ENCODE measurements at places on chromosomes 12 and 14.

DNA sequence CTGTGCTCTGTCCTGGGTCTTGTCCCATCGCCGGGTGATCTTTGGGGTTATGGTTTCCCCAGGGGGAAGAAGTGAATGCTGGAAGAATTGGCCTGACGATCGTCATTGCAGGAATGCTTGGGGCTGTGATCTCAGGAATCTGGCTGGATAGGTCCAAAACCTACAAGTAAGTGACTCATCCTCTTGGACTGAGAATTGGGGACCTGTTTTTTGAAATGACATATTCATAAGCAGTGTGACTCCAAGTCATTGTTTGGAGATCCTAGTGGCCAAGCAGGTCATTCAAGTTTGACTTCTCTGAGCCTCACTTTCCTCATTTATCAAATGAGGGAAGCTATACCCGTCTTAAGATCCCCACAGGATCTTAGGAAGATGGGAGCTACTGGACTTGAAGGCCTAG is 25.8 kb downstream of the ERG28 start:
- H3K27me3 ChIP-seq: no peaks in the 10 kb centered on the region
- H3K36me3 ChIP-seq: no peaks in the 10 kb centered on the region
- no peak overlapping the region for H3K4me3 ChIP-seq

DNA sequence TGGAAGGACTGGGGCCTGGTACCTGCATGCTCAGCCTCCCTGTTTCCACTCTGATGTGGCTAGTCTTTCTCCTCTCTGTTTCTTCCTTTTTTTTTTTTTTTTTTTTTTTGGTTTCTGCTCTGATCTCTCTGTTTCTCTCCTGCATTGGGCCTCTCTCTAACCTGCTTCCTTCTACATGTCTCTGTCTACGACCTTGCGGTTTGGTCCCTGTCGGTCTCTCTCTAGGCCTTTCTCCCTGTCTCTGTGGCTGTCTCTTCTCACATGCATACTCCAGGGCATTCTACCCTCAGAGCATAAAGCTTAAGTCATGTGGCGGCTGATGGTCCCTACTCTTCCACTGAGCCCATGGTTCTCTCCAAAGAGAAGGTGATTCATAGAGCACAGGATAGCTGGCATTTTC is 1096.6 kb downstream of the BCL11B start:
- no peak for DNase-seq
- H3K27me3 ChIP-seq: no peaks in the 10 kb centered on the region
- no peak overlapping the region for H3K27ac ChIP-seq

DNA sequence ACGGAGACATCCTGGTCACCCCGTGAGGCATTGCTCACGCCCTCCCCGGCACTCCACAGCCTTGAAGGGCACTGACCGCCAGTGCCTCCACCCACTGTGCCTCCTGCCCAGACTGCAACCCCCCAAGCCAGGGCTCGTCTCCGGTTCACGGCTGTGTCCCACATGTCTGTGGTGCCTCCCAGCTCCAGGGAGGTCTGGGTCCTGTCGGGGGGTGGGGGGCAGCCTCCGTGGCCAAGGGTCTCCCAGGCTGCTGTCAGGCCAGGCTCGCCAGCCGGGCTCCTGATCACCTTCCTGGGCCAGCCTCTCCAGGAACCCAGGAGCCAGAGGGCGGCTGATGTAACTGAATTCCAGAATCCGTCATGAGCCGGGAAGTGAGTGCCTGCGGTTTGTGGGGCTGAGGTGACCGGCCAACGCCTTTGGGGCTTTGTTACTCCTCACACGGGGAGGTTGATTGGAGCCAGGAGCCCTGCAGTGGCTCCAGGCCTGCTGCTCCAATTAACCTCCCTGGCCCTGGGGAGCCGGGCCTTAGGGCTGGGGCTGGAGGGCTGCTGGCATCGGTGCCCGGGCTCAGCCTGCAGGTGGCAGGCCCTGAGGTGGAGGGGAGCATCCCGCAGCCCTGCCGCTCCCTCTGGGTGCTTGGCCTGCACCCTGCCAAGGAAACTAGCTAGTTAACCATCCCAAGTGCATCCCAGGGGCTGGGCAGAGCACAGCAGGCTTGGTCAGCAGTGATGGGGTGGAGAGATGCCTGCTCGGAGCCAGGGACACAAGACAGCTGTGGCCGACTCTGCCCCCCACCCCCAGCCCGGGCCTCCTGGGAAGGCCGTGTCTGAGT is 36.4 kb upstream of the FBRSL1 start:
- H3K27ac ChIP-seq: no peak overlapping the region
- H3K4me3 ChIP-seq: no peak overlapping the region
- peaks cover 9% of the 10 kb centered on the region for H3K27me3 ChIP-seq
- H3K36me3 ChIP-seq: no peaks in the 10 kb centered on the region
- no peaks in the 10 kb centered on the region for H3K4me1 ChIP-seq

DNA sequence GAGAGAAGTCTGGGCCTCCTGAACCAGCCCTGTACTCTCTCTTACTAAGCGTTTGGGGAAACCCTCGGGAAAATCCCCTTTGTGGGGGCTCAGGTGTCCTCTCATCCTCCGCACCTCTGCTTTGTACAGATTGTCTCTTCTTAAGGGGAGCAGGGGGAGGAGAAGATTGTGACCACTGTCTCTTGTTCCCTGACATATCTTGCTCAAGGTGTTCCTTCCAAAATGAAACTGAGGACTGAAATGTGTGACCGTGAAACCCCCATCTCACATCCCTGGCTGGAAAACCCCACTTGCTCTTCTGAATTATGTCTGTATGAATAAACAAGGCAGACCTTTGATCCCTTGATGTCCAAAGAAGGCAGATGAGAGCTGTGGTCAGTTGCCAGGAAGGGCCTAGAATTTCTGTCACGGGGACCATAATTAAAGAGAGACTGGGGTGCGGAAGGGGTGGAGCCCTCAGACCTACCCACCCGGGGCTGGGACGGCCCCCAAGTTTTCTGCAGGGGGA is 369.8 kb downstream of the AACS start:
- no peak overlapping the region for H3K4me3 ChIP-seq
- DNase-seq: no peak
- no peak overlapping the region for H3K27ac ChIP-seq
- no peaks in the 10 kb centered on the region for H3K27me3 ChIP-seq
- no peaks in the 10 kb centered on the region for H3K4me1 ChIP-seq

- no peak overlapping the region for H3K4me3 ChIP-seq
- no peaks in the 10 kb centered on the region for H3K27me3 ChIP-seq
- H3K27ac ChIP-seq: no peak overlapping the region
- no peaks in the 10 kb centered on the region for H3K36me3 ChIP-seq
- no peak for DNase-seq
Observed at GRCh38 chr12:15544589-15544988, 222.3 kb downstream of the PTPRO start.

DNA sequence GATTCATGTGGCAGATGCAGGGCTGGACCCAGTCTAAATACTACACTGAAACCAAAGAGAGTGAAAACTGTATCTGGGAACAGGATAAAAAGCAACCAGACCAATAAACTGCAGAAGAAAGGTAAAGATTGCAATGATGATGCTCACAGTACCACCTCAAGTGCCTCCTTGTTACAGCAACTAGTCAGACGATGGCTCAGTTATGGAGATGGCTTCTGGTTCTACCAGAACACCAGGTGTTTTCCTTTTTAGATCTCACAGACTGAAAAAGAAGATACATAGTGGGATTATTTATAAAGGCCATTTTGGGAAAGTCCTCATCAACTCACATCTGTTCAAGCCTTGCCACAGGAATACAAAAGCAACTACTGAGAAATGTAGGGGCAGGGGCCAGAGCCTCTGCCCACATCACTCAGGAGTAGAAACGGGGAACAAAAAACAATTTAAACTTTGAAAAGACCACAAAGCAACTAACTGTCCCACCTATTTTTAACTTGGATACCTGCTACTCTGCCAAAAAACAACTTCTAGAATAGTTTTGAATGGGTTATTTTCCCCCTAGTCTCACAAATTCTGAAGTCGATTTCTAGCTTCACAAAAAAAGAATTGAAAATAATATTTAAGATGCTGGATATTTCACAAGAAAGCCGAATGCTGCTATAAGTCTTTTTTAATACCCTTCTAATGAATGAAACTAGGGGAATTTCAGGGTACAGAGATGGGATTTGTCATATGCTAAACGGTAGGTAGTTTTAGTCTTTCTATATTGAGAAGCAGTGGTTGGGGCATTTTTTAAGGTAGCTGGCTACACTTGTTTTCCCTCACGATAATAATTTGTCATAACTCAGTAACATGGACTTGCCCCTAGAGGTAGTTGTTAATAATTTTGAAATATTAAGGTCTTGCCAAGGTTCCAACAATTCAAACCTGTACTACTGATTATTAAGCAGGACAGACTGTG is 197.2 kb upstream of the TMPO start:
- H3K36me3 ChIP-seq: no peaks in the 10 kb centered on the region
- H3K4me3 ChIP-seq: no peak overlapping the region
- DNase-seq: no peak
- H3K4me1 ChIP-seq: no peaks in the 10 kb centered on the region
- no peaks in the 10 kb centered on the region for H3K27me3 ChIP-seq
- H3K27ac ChIP-seq: no peak overlapping the region

All from adrenal gland (tissue), 19 donors.